Activated CD8-positive, alpha-beta memory T cell treated with anti-CD3 and anti-CD28 coated beads for 1 hour (primary cell): ENCODE measurements at places on chromosomes 7 and 10.

GRCh38 chr7:36570528-36571189, 153.6 kb downstream of the AOAH start:
- DNase-seq: no peak

- no peak for DNase-seq
These were observed 43.4 kb upstream of the DNAJB6 start for GRCh38 chr7:157293413-157293788.

DNA sequence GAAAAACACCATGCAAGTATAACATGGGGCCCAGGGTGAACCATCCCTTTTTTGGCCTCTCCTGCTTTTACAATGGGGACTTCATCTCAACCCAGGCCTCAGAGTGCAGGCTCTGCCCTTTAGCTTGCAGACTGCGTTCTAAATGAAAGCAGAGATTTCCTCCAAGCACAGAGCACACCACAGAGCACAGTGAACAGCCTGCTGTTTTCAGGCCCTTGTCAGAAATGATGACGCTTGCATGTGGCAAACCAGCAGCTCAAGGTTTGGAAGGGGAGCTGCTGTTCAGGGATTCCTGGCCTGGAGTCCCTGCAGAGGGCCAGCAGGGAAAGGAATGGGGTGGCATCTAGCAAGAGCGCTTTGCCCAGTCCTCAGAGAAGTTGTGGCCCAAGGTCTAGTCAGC, 167.3 kb upstream of the CDCA7L start:
- no peak for DNase-seq

DNA sequence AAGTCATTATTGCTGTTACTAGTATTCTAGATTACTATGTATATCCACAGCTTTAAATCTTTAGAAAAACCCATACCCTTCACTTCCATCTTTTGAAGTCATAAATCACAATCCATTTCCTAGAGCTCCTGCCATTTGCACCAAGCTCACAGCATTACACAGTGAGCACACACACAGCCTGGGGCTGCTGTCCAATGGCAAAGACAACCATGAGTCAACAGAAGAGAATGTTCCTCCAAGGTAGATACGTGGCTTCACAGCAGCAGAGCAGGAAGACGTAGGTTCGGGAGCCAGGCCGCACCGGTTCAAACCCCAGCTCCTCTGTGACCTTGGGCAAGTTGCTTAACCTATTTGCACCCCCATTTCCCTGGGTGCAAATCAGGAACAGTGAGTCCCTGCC, 234.6 kb downstream of the DIP2C start:
- DNase-seq: no peak

- DNase-seq: no peak
These were observed 1.2 kb upstream of the ZEB1 start for GRCh38 chr10:31317652-31318381.

GRCh38 chr10:5943536-5943935, 33.8 kb downstream of the IL15RA start:
- no peak for DNase-seq
